ENCODE measurements at places on chromosomes 6 and 20. TPM values are rescaled to one million over a fixed set of nuclear protein-coding genes. Genes with fewer than 3 reads are reported as not detected.
A peak's percentile ranks its signal among the peaks of the same experiment; 100 is the strongest.

GRCh38 chr6:13528777-13529343 lies 41.5 kb upstream of the GFOD1 start:
- ATAC-seq = peak; percentile 19

DNA sequence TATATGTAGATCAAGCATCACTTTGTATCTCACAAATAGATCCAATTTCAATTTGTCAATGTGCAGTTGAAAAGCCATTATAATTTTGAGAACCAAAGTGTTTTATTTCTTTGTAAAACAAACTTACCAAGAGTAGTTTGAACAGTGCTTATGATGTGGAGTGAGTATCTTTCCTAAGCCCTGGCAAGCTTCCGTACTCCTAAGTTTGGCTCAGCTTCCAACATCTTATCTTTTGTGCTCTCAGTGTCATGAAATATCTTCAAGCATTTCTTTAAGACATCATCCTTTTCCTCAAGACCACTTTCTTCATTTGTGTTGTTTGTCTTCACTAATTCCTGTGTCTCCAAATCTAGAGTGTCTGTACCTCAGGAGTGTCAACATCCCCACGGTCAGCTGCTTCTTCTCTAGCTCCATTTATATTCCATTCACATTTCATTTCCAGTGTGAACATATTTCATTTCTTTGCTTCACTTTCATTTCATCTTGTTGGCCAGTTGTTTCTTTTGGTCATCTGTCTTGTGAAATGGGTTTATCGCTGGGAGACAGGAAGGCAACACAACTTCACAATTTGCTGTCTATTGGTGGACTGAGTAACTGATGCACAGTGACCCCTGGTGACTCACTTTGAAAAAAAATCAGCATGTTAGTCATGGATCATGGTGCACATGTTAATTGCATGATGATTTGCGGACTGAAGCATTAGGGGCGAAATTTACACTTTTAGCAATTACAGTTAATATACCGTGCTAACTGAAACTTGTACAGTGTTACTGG lies 36.9 kb downstream of the SLC24A3 start:
- peak; percentile 60 for ATAC-seq

GRCh38 chr20:1860446-1860845 lies 34.8 kb upstream of the SIRPA start:
- no peak for ATAC-seq

DNA sequence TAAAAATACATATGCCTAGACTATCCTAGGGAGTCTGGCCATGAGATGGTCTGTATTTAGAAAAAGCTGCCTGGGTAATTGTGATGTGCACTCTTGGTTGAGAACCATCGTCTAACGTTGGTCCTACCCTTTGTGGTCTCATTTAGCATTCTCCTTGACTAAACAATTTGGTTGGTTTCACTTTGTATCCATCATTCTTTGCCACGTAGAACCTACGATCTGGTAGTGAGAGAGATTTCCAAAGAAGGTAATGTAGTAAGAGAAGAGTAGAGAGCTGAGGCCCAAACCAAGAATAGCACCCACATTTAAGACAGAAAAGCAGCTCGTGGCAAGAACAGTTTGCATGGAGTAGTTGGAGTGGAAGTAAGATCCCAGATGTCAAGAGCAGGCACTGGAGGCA lies 219.8 kb downstream of the TMEM200A start:
- no peak for ATAC-seq

DNA sequence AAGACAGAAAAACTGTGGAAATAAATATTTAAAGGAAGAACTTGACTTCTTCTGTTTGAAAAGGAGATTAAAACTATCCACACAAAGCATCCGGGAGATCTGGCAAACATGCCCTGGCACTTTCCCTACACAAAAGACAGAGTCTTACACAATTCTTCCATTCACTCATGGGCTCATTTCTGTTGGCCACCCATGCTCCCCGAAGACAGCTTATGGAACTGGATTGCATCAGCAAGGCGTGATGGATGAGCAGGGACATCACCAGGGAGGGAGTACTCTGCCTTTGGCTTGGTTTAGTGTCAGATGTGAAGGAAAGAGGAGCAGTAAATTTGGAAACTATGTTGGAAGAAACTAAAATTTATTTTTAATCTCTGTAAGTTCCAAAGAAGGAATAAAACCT lies 379.3 kb downstream of the CD109 start:
- peak; percentile 99 for ATAC-seq

- no peak for ATAC-seq
Observed at GRCh38 chr6:158367816-158368215, 55.6 kb downstream of the TULP4 start.

DNA sequence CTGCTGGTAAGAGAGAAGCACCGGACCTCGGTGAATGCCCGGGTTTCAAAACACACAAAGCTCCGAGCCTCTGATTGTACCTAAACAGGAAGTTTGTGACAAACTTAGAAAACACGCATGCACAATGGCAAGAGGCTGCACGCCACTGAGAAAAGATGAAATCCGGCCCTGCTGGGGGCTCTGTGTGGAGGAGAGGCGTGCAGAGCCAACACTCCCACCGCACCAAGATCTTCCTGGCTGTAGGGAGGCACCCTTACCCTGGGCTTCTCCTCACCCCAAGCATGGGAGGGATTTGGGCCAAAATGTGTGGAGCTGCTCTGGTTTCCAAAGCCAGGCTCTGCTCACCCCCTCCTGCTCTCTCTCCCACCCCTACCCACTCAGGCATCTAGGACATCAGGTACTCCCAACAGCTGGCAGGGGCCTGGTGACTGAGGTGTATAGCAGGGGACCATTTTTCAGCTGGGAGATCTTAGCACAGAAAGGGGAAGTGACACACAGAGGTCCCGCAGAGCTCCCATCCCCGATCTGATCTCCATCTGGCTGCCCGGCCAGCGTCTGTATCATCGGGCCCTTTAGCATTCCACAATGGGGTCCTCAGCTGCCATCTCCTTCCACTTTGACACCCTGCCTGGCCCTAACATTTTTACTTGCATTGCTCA lies 84.2 kb downstream of the TRERF1 start:
- ATAC-seq = no peak

DNA sequence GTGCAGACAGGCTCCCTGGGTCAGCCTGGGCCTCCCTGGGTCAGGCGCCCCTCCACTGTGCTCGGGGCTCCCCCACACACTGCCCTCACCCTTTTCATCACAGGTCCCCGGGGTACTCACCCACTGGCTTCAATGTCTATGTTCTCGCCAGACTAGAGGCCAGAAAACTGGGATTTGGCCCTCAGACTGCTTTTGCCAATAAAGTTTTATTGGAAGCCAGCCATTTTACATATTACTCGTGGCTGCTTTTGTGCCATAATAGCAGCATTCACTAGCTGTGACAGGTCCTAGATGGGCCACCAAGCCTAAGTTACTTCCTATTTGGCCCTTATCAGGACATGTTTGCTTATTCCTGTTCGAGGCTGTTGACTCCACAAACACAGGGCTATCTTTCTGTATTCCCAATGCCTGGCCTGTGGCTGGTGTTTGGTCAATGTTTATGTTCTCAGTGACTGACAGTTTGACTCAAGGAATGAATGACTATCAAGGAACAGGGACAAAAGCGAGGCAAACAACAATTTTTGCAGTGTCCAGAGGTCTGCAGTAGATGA lies 525.1 kb upstream of the AGPAT4 start:
- ATAC-seq = no peak

DNA sequence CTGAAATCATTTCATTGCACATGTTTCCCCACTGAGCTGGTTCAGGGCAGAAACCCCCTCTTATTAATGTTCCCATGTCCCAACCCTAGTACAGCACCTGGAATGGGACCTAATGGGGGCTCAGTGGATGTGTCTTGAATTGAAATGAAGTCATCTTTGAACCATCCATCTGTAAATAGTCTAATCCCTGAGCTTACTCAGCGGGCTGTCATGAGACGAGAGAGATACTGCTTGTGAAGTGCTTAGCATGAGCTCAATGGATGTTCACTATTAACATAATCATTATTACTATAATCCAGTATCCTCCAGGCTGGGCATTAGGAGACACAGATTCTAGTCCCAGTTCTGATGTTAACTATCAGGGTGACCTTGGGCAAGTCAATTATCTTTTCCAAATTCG lies 106.6 kb upstream of the LRFN2 start:
- peak; percentile 71 for ATAC-seq

- no peak for ATAC-seq
Observed at GRCh38 chr20:19977373-19977770, 39.8 kb upstream of the NAA20 start.

- peak; percentile 16 for ATAC-seq
Observed at GRCh38 chr20:62780696-62781095, 15.6 kb upstream of the MRGBP start.

DNA sequence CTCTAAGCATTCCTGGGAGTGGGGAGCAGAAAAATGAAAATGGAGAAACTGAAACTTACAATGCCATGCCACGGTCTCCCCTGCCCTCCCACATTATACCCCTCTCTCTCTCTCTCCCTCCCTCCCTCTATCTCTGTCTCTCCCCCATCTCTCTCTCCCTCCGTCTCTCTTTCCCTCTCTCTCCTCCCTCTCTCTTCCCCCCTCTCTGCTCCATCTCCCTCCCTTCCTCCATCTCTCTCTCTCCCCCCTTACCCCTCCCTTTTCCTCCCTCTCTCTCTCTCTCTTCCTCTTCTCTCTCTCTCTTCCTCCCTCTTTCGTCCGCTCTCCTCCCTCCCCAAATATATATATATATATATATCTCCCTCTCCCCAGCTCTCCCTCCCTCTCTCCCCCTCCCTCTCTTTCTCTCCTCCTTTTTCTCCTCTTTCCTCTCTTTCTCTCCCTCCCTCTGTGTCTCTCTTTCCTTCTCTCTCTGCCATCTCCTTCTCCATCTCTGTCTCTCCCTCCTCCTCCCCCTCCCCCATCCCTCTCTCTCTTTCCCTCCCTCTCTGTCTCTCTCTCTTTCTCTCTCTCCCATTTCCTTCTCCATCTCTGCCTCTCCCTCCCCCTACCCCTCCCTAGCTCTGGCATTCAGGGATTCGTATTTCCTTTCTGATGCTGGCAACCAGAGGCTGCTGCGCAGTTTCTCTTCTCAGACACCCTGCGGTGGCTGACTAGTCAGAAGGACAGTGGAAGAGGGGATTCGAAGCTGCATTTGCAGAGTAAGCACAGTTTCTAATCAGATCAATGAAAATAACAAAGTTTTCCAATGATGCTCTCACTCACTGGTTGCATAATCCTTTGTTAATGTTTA lies 13.9 kb upstream of the VAPB start:
- ATAC-seq = peak; percentile 65

DNA sequence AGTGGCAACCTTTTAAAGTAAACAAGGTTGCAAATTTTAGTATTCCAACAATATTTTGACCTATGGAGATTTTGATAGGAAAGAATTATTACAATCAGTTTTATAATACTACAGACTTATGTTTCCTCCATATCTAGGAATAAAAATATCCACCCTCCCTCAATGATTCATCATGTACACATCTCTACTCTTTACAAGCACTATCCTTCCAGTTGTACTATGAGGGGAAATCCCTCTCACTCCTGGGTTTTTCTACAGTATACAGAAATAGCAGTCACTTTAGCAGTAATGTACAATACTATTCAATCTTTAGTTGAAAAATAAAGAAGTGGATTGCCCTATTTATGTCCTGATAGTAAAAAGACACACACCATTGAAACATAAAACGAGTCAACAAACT lies 46.3 kb upstream of the SCML4 start:
- no peak for ATAC-seq

Gene PLG
- 0.78 TPM for total RNA-seq

Gene CST5
- not detected for total RNA-seq

Gene WFDC12
- total RNA-seq = not detected

Gene KCNK5
- 5.2 TPM for total RNA-seq

Data from motor neuron (in vitro differentiated cells).